ENCODE measurements at places on chromosomes 4 and X. TPM values are rescaled to one million over a fixed set of nuclear protein-coding genes. Genes with fewer than 3 reads are reported as not detected.

The UBE2D3 gene
- total RNA-seq = 256 TPM

The ASMT gene
- 0.07 TPM for total RNA-seq

The STK26 gene
- total RNA-seq = 5.1 TPM

The PACRGL gene
- total RNA-seq = 18.2 TPM

The MID1IP1 gene
- 40.1 TPM for total RNA-seq

The TMEM271 gene
- not detected for total RNA-seq

The ODAPH gene
- not detected for total RNA-seq

The MAGEA6 gene
- total RNA-seq = not detected

The GATA1 gene
- not detected for total RNA-seq

The HERC5 gene
- total RNA-seq = 1.8 TPM

The POLN gene
- 5.1 TPM for total RNA-seq

The PNCK gene
- total RNA-seq = 3.1 TPM

The SPANXB1 gene
- total RNA-seq = not detected

The NEUROG2 gene
- total RNA-seq = not detected

The TBC1D9 gene
- total RNA-seq = 45.7 TPM

The STBD1 gene
- total RNA-seq = 11.1 TPM

The ZCCHC18 gene
- 0.52 TPM for total RNA-seq

The ARR3 gene
- not detected for total RNA-seq

The DKK2 gene
- not detected for total RNA-seq

The VCX2 gene
- total RNA-seq = not detected

The DACH2 gene
- not detected for total RNA-seq

The RNF128 gene
- total RNA-seq = 6.7 TPM

The XK gene
- total RNA-seq = 0.13 TPM

The CCDC120 gene
- 0.98 TPM for total RNA-seq

The PRKG2 gene
- total RNA-seq = 0.36 TPM

The CLGN gene
- total RNA-seq = 0.07 TPM

Measured in smooth muscle cell of the pulmonary artery (primary cell).